ENCODE measurements at places on chromosomes 5 and 9. TPM values are rescaled to one million over a fixed set of nuclear protein-coding genes. Genes with fewer than 3 reads are reported as not detected.

Gene ENTPD2
- under 0.01 TPM for total RNA-seq

Gene EPB41L4A
- total RNA-seq = 0.09 TPM

Gene ECSCR
- not detected for total RNA-seq

Gene MARVELD2
- 0.16 TPM for total RNA-seq

Gene ACOT12
- total RNA-seq = 0.17 TPM

Gene GPR151
- total RNA-seq = not detected

Gene GPR21
- total RNA-seq = 1.1 TPM

Gene RGS7BP
- total RNA-seq = not detected

Gene CDH6
- total RNA-seq = 62.3 TPM

Gene GADD45G
- 3.3 TPM for total RNA-seq

Gene CER1
- total RNA-seq = not detected

Gene PAIP2
- 74.1 TPM for total RNA-seq

Gene CARTPT
- not detected for total RNA-seq

Gene GBA2
- 21.4 TPM for total RNA-seq

Gene PCDHA3
- 0.34 TPM for total RNA-seq

Gene MEGF10
- total RNA-seq = not detected

Gene WDR31
- total RNA-seq = 2.8 TPM

Gene SCGB3A2
- total RNA-seq = not detected

Gene AMBP
- 0.86 TPM for total RNA-seq

Gene GABRA1
- total RNA-seq = not detected

Gene HAVCR2
- total RNA-seq = 3.3 TPM

Gene PCDHA2
- total RNA-seq = under 0.01 TPM

Gene CAPSL
- total RNA-seq = not detected

Gene PFN3
- not detected for total RNA-seq

Gene IL17B
- total RNA-seq = not detected

Gene STRBP
- 2.4 TPM for total RNA-seq

Gene TRIM7
- total RNA-seq = 3.0 TPM

Gene IL31RA
- total RNA-seq = 0.77 TPM

Gene FOXD4L5
- 0.09 TPM for total RNA-seq

Gene LYRM7
- total RNA-seq = 6.9 TPM

Gene CNTNAP3
- 3.5 TPM for total RNA-seq

Gene SEMA5A
- total RNA-seq = 9.9 TPM

Gene C5orf58
- total RNA-seq = not detected

Gene GRAMD2B
- total RNA-seq = 8.0 TPM

Gene SLC25A51
- 49.0 TPM for total RNA-seq

Gene CBY3
- total RNA-seq = 0.16 TPM

Gene ANKDD1B
- 0.95 TPM for total RNA-seq

Gene LVRN
- 0.47 TPM for total RNA-seq

Gene IL3
- total RNA-seq = not detected

Gene KIF4B
- total RNA-seq = 0.09 TPM

Gene C1QTNF2
- total RNA-seq = 0.86 TPM

Gene HDAC3
- 57.0 TPM for total RNA-seq

Gene PCDHB1
- total RNA-seq = not detected

Gene PTGES
- total RNA-seq = 48.9 TPM

Gene DNM1
- total RNA-seq = 63.7 TPM

Gene SYK
- under 0.01 TPM for total RNA-seq

Gene TMOD1
- total RNA-seq = 0.16 TPM

Gene LHX3
- total RNA-seq = not detected

Gene FIBCD1
- 9.3 TPM for total RNA-seq

Gene OR13C3
- not detected for total RNA-seq

Gene NDFIP1
- total RNA-seq = 25.2 TPM

Gene LCN2
- total RNA-seq = not detected

Gene FAM153A
- total RNA-seq = not detected

Gene TRMO
- total RNA-seq = 17.9 TPM

Gene SLC36A2
- total RNA-seq = not detected

Gene IL9
- not detected for total RNA-seq

Gene CSF2
- total RNA-seq = not detected

Gene GNAQ
- total RNA-seq = 18.3 TPM
